ENCODE measurements at places on chromosomes 13 and 19.

GRCh38 chr19:52227196-52227940, 37.5 kb downstream of the PPP2R1A start:
- no peak for DNase-seq

DNA sequence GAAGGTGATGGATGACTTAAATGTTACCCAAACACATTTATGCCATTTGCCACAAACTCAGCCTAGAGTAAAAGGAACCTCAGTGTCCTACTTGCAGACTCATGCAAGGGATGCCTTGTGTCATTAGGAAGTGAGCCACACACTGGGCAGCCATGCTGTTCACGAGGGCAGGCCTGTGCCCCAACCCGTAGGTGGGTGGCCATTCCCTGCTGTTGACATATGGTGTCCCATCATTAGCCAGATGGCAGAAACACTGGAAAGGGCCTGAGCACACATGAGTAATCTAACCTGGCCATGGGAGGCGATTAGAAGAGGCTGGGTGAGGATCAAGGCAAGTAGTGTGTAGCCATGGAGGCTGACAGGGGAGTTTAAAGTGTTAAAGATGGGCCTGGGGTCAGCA, 9.7 kb upstream of the LRCH1 start:
- no peak for DNase-seq

DNA sequence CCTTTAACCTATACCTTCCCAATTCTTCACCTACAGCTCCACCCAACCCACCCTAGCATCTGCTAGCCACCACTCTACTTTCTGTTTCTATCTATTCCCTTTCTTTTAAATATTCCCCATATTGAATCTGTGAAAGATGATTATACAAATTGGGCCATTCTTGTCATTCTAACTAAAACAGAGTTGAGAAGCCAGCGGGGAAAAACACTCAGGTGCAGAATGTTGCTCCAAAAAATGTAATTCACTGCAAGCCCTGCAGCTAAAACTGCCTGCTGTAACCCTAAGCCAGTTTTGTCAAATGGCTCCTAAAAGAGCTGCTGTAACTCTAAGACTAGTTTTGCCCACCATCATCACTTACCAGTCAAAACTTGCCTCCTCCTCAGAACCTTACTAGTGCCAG, 1468.6 kb upstream of the MIR17HG start:
- DNase-seq = no peak

DNA sequence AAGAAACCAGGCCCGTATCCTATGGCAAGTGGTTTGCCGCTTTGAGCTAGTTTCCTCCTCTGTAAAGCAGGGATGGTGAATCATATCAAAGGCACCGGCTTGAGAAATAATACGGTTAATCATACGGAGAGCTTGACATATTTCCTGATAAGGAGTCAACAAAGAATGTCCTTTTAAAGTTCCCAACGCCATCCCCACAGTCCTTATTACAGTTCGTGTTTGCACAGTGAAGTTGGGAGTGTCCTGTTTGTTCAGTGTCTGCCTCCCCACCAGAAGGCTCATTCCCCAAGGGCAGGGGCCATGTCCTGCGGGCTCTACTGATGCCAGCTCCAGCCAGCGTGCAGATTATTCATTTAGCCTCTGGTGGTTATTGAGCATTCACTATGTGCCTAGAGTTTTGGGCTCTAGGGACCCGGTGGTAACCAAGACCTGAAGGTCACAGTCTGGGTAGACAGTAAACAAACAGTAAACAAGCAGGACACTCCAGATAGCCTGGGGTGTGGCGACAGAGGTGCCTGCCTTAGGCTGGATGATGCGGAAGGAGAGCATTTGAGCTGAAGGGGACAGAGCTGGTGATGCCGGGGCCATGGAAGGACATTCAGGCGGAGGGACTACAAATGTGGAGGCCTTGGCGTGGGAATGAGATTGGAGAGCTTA, 6.3 kb downstream of the GRAMD1A start:
- no peak for DNase-seq

- no peak for DNase-seq
Measured at GRCh38 chr13:101211261-101211660, 205.0 kb downstream of the NALCN start.

Measured in NCI-H187 treated with DMSO at 0.1 percent for 48 hours (cell line).